ENCODE measurements at places on chromosomes 1 and 21. TPM values are rescaled to one million over a fixed set of nuclear protein-coding genes. Genes with fewer than 3 reads are reported as not detected.

Gene C8A
- polyA plus RNA-seq: not detected

Gene SLC45A1
- 0.38 TPM for polyA plus RNA-seq

Gene SMCP
- polyA plus RNA-seq: not detected

Gene HES2
- polyA plus RNA-seq: not detected

Gene ALG14
- 3.5 TPM for polyA plus RNA-seq

Gene ESPN
- polyA plus RNA-seq: not detected

Gene PM20D1
- 2.0 TPM for polyA plus RNA-seq

Gene CACNA1E
- 0.16 TPM for polyA plus RNA-seq

Gene NEXN
- 3.8 TPM for polyA plus RNA-seq

Gene TFF3
- polyA plus RNA-seq: not detected

Gene PLEKHN1
- 0.14 TPM for polyA plus RNA-seq

Gene LAMC2
- polyA plus RNA-seq: not detected

Gene RCC2
- 16.3 TPM for polyA plus RNA-seq

Gene DIO1
- polyA plus RNA-seq: 0.18 TPM

Gene NENF
- polyA plus RNA-seq: 35.7 TPM

Gene KCNT2
- polyA plus RNA-seq: not detected

Gene LEFTY2
- polyA plus RNA-seq: 0.20 TPM

Gene AMY1A
- polyA plus RNA-seq: not detected

Gene ATF6
- polyA plus RNA-seq: 14.3 TPM

Gene BMP8A
- 0.21 TPM for polyA plus RNA-seq

Gene ANKRD35
- polyA plus RNA-seq: not detected

Gene ELAPOR1
- polyA plus RNA-seq: 1.0 TPM

Gene RSPH1
- polyA plus RNA-seq: not detected
